ENCODE measurements at places on chromosomes 2 and 18. TPM values are rescaled to one million over a fixed set of nuclear protein-coding genes. Genes with fewer than 3 reads are reported as not detected.

- H3K4me3 ChIP-seq = no peak overlapping the region
- H3K27me3 ChIP-seq = no peaks in the 10 kb centered on the region
- H3K4me1 ChIP-seq = no peaks in the 10 kb centered on the region
- no peak for DNase-seq
These were observed 53.9 kb downstream of the THOC1 start for GRCh38 chr18:213966-214365.

The VWC2L gene
- total RNA-seq = 0.04 TPM

The CDH19 gene
- 0.41 TPM for total RNA-seq

The NTSR2 gene
- total RNA-seq = 0.18 TPM

The TMEM198 gene
- 3.1 TPM for total RNA-seq

GRCh38 chr2:174341293-174341994 is 6.7 kb downstream of the SP9 start:
- H3K4me1 ChIP-seq = peaks cover 18% of the 10 kb centered on the region
- H3K4me3 ChIP-seq = peak overlapping the region; percentile 47
- no peak overlapping the region for H3K27ac ChIP-seq

The AQP12B gene
- not detected for total RNA-seq

- no peak overlapping the region for H3K4me3 ChIP-seq
- H3K4me1 ChIP-seq = no peaks in the 10 kb centered on the region
- no peak for DNase-seq
- H3K27ac ChIP-seq = no peak overlapping the region
These were observed 659.2 kb upstream of the RAB6C start for GRCh38 chr2:129320288-129320687.

- H3K4me3 ChIP-seq = no peak overlapping the region
- no peaks in the 10 kb centered on the region for H3K27me3 ChIP-seq
- H3K27ac ChIP-seq = no peak overlapping the region
These were observed 165.6 kb downstream of the ALK start for GRCh38 chr2:29755829-29756228.

DNA sequence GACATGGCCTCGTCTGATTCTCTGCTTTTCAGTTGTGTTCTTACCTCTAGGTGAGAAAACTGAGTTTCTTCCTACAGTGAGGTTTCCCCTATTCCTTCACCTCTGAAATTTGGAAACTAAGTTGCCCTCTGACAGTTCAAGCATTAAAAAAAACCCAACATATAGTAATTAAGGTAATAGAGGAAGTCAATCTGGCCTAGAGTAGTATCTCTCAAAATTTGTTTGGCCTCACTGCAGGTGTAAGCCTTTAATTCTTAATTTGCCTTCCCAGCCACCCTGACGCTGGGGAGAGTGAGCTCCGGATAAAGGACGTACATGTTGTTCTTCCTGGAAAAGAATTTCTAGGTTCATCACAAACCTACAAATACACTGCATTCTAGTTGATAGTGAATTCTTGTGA is 1.4 kb downstream of the CAD start:
- H3K4me3 ChIP-seq = no peak overlapping the region
- H3K36me3 ChIP-seq = peaks cover 9% of the 10 kb centered on the region
- DNase-seq = no peak
- H3K4me1 ChIP-seq = peaks cover 14% of the 10 kb centered on the region

Measured in psoas muscle (tissue), 8 donors.